ENCODE measurements at places on chromosomes 6 and 20.

DNA sequence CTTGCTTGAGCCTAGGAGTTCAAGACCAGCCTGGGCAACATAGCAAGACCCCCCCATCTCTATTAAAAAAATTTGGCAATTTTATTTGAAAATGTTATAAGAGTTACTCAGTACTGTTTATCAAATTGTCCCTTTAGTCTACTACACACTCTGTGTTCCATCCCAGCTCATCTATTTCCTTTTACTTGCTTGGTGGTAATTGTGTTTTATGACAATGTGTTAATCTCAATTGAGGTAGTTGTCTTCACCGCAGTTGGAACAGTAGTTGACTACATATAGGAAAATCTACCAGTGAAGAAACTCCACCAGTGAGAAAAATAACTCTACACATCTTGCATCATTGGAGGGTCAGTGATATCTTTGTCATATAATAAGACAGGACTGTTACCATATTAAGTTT is 8.0 kb downstream of the NCOA3 start:
- H3K27ac ChIP-seq, result peak overlapping the region; percentile 33
- no peaks in the 10 kb centered on the region for H3K27me3 ChIP-seq
- H3K4me1 ChIP-seq, result peaks cover 66% of the 10 kb centered on the region

GRCh38 chr6:4259391-4259790 is 124.0 kb upstream of the ECI2 start:
- peaks cover 9% of the 10 kb centered on the region for H3K27me3 ChIP-seq
- H3K27ac ChIP-seq, result no peak overlapping the region
- no peak overlapping the region for H3K4me3 ChIP-seq
- H3K4me1 ChIP-seq, result no peaks in the 10 kb centered on the region
- no peak for DNase-seq

GRCh38 chr6:150464966-150465365 is 96.2 kb downstream of the IYD start:
- H3K27ac ChIP-seq, result no peak overlapping the region
- DNase-seq, result no peak
- no peaks in the 10 kb centered on the region for H3K27me3 ChIP-seq
- H3K4me1 ChIP-seq, result no peaks in the 10 kb centered on the region
- H3K4me3 ChIP-seq, result no peak overlapping the region

DNA sequence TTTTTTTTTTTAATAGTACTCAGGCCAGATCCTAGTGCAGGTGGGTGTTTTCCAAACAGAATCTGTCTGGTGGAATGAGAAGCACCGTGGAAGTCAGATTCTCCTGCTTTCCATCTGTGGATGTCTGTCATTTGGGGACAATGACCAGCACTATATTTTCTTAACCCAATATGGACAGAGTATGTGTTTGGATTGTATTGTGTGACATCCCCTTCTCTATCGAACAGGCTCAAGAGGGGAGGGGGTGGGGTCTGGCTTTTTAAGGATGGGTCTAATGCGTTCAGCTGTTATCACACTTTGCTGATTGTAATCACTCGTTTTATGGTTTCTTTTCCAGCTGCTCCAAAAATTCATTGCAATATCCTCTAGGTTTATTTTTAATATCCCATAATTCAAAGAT is 197.5 kb upstream of the CEP162 start:
- no peak overlapping the region for H3K4me3 ChIP-seq
- no peaks in the 10 kb centered on the region for H3K36me3 ChIP-seq
- H3K4me1 ChIP-seq, result no peaks in the 10 kb centered on the region

GRCh38 chr20:2137552-2138201 is 36.0 kb downstream of the STK35 start:
- H3K36me3 ChIP-seq, result peaks cover 3% of the 10 kb centered on the region
- H3K27me3 ChIP-seq, result no peaks in the 10 kb centered on the region
- H3K27ac ChIP-seq, result no peak overlapping the region
- no peaks in the 10 kb centered on the region for H3K4me1 ChIP-seq

DNA sequence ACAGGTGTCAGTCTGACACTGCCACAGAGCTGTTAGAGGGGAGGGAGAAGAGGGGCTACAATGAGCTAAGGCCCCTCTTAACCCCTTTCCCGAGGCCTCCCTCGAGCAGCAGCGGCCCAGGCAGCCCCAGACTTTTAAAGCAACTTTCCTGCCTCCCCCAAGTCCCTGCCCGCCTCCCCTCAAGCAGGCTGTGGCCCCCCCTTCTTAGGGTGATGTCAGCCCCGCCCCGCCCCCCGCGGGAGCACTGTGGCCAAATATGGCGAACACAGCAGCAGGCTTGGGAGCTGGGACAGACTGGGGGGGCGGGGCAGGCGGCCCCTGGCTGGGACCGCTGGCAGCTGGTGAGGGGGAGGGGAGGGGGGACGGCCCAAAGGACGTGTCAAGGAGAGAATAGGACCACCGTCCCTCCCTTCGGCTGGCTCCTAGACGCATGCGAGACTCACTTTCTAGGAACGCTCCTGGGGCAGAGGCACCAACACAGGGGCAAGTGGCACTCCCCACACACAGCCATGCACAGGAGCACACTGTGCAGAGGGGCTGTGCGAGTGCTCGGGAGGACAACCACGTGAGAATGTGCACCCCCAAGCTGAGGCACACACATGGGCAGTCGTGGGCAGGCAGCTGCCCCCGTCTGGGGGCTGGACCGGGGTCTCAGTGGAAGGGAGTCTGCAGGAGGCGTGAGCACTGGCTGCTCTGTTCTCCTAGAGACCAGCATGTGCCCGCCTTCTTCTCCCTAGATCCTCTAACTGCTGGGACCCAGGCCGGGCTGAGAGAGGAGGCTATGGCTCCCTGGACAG is 6.7 kb downstream of the TEAD3 start:
- H3K4me1 ChIP-seq, result peaks cover 14% of the 10 kb centered on the region
- no peaks in the 10 kb centered on the region for H3K36me3 ChIP-seq
- peaks cover 49% of the 10 kb centered on the region for H3K27me3 ChIP-seq
- no peak overlapping the region for H3K4me3 ChIP-seq
- H3K27ac ChIP-seq, result no peak overlapping the region

DNA sequence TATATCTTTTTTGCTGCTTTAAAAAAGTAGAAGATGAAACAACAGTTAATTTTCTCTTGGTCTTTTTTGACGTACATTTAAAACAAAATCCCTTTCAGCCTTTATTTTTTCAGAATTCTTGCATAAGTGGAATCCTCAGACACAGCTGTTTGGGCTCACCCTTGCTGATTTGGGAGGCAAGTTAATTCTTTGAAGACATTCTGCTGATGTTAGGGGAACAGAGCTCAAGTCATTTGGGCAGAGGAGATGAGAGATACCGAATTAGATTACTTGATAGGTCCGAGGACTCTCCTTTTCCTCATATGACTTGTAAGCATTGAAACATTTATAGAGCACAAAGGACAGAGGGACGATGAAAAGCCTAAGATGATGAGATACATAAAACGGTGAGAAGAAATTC is 567.9 kb upstream of the CITED2 start:
- no peaks in the 10 kb centered on the region for H3K4me1 ChIP-seq
- H3K4me3 ChIP-seq, result no peak overlapping the region
- no peak for DNase-seq
- H3K36me3 ChIP-seq, result no peaks in the 10 kb centered on the region
- no peaks in the 10 kb centered on the region for H3K27me3 ChIP-seq
- H3K27ac ChIP-seq, result no peak overlapping the region

GRCh38 chr6:163709693-163710092 is 295.2 kb downstream of the QKI start:
- H3K4me3 ChIP-seq, result no peak overlapping the region
- H3K27ac ChIP-seq, result no peak overlapping the region
- H3K36me3 ChIP-seq, result no peaks in the 10 kb centered on the region
- no peak for DNase-seq
- peaks cover 31% of the 10 kb centered on the region for H3K27me3 ChIP-seq

DNA sequence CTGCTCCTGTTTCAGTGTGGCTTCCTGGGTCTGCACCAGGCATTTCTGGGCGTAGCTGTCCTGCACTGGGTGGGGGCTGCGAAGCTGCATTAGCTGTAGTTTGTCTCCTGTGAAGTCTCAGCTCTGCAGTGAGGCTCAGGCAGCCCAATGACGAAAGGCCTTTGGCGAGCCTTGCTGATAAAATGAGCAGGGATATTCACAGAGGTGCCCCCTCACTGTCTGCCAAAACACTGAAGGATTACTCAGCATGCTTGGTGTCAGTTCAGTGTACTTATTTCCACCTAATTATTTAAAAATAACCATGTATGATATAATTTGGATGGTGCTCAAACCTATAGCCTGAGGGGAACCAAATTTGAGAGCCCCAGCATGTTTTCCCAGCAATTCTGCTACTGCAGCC is 73.5 kb downstream of the ECT2L start:
- no peak overlapping the region for H3K27ac ChIP-seq
- H3K4me1 ChIP-seq, result no peaks in the 10 kb centered on the region
- H3K36me3 ChIP-seq, result no peaks in the 10 kb centered on the region
- no peaks in the 10 kb centered on the region for H3K27me3 ChIP-seq
- DNase-seq, result no peak

GRCh38 chr6:107784669-107785068 is 39.4 kb downstream of the SCML4 start:
- no peak for DNase-seq
- no peak overlapping the region for H3K27ac ChIP-seq
- H3K36me3 ChIP-seq, result peaks cover 19% of the 10 kb centered on the region
- H3K27me3 ChIP-seq, result no peaks in the 10 kb centered on the region
- H3K4me3 ChIP-seq, result no peak overlapping the region

GRCh38 chr6:126955621-126956020 is 162.8 kb upstream of the RSPO3 start:
- H3K27ac ChIP-seq, result no peak overlapping the region
- no peak for DNase-seq
- H3K4me1 ChIP-seq, result no peaks in the 10 kb centered on the region
- H3K4me3 ChIP-seq, result no peak overlapping the region

DNA sequence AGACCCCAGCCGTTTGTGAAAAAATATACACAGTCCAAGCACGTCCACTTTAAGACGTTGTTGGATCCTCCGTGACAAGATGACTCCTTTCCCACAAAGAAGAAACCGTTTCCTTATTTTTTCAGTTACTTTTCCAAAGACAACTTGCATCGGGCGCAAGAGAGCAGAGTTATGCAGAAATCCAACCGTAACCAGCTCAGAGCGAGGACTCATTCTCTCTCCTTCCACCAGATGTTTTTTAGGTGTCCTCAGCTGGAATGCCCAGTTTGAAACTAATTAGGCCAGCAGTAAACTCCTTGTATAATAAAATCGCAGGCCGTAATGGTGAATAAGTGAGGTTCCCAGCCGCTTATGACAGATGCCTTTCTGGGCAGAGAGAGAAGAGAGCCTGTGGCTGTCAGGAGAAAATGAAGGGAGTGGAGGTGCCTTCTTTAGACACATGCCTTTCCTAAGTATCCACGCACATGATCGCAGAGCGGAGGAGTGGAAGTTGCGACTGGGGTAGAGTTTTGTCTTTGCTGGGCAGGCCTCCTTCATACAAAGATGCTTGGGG is 2.8 kb downstream of the EYA2 start:
- no peak overlapping the region for H3K4me3 ChIP-seq
- peaks cover 2% of the 10 kb centered on the region for H3K4me1 ChIP-seq
- peaks cover 74% of the 10 kb centered on the region for H3K27me3 ChIP-seq
- DNase-seq, result no peak

- no peaks in the 10 kb centered on the region for H3K27me3 ChIP-seq
- DNase-seq, result no peak
- peak overlapping the region; percentile 25 for H3K27ac ChIP-seq
- peaks cover 55% of the 10 kb centered on the region for H3K36me3 ChIP-seq
- no peak overlapping the region for H3K4me3 ChIP-seq
Observed at GRCh38 chr20:58670659-58671058, 19.6 kb downstream of the STX16 start.

GRCh38 chr6:17621003-17621402 is 20.9 kb downstream of the FAM8A1 start:
- H3K4me1 ChIP-seq, result peaks cover 15% of the 10 kb centered on the region
- H3K36me3 ChIP-seq, result peaks cover 60% of the 10 kb centered on the region
- H3K4me3 ChIP-seq, result no peak overlapping the region
- DNase-seq, result no peak
- peak overlapping the region; percentile 14 for H3K27ac ChIP-seq
- H3K27me3 ChIP-seq, result no peaks in the 10 kb centered on the region

- H3K27me3 ChIP-seq, result no peaks in the 10 kb centered on the region
- no peak for DNase-seq
- H3K4me3 ChIP-seq, result no peak overlapping the region
- H3K27ac ChIP-seq, result peak overlapping the region; percentile 59
Observed at GRCh38 chr20:34010405-34010931, 16.8 kb downstream of the RALY start.

DNA sequence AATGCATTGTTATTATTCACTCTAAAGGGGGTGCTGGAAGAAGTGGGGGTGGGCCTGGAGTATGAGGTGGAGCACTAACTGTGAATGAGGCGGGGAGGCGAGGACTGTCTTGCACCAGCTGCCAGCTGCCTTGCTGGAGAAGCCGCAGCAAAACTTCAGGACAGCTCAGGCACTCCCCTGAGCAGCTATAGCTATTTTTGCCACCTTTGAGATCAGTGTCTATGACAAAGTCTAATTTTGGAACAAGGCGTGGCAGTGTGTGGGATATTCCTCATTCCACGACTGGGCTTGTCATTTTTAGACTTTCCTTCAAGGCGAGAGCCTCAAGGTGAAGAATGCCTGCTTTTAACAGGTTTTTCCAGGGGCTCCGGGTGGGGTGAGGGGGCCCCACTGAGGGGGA is 143.8 kb downstream of the DOK5 start:
- H3K36me3 ChIP-seq, result no peaks in the 10 kb centered on the region
- H3K27ac ChIP-seq, result no peak overlapping the region
- no peaks in the 10 kb centered on the region for H3K27me3 ChIP-seq
- DNase-seq, result no peak
- no peaks in the 10 kb centered on the region for H3K4me1 ChIP-seq
- H3K4me3 ChIP-seq, result no peak overlapping the region

DNA sequence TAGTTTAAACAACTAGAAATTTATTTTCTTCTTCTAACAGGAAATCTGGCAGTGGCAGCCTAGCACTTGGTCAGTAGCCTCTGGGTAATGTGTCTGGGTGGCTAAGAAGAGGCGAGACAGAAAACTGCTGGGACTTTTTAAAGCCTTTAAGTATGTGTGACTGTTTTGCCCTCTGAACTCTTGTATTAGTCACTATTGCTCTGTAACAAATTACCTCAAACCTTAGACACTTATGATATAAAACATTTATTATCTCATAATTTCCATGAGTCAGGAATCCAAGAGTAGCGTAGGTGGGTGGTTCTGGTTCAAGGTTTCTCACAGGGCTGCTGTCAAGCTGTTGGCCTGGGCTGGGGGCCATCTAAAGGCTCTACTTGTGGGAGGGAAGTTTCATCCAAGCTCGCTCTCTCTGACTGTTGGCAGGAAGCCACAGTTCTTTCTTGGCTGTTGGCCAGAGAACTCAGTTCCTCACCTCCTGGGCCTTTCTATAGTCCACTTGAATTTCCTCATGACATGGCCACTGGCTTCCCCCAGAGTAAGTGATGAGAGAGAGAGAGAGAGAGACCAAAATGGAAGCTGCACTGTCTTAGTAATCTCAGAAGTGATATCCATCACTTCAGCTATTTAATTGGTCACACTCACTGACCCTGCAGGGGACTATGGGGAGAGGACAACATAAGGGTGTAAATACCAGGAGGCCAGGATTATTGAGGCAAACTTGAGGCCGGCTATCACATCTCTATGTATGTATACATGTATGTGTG is 17.4 kb upstream of the TBC1D22B start:
- no peak overlapping the region for H3K4me3 ChIP-seq
- H3K27me3 ChIP-seq, result peaks cover 9% of the 10 kb centered on the region
- H3K27ac ChIP-seq, result no peak overlapping the region
- no peaks in the 10 kb centered on the region for H3K36me3 ChIP-seq

Measured in activated naive CD4-positive, alpha-beta T cell treated with anti-CD3 and anti-CD28 coated beads, Interleukin-2, amount 10 ng/mL, durations not matched to agents 7 days and 5 days (primary cell).